NCI-H524 (cell line): ENCODE measurements at places on chromosomes 5 and 9.

GRCh38 chr9:101462558-101462957 lies 27.0 kb upstream of the ALDOB start:
- no peak for DNase-seq

- no peak for DNase-seq
Observed at GRCh38 chr9:31302620-31303418, 1081.6 kb upstream of the ACO1 start.

DNA sequence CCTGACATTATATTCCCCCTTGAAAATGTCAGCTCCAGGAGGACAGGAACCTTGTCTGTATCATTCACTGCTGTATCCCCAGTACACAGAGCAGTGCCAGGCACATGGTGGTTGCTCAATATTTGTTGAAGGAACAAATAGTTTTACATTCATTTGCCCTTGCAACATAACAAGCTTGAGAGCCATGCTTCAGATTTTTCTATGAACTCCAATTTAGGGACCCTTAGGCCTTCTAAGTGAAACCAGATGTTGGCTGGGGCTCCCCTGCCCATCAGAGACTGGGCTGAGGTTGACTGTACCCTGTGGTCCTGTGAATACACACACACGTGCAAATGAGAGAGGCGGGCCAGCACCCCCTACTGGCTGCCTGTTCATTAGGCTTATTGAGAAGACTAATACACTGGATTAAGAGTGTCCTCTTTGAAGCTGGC lies 214.9 kb upstream of the WWC1 start:
- DNase-seq = no peak

- no peak for DNase-seq
Observed at GRCh38 chr5:75678155-75678554, 39.1 kb downstream of the POC5 start.

- no peak for DNase-seq
Observed at GRCh38 chr5:4023091-4023752, 427.6 kb downstream of the IRX1 start.

DNA sequence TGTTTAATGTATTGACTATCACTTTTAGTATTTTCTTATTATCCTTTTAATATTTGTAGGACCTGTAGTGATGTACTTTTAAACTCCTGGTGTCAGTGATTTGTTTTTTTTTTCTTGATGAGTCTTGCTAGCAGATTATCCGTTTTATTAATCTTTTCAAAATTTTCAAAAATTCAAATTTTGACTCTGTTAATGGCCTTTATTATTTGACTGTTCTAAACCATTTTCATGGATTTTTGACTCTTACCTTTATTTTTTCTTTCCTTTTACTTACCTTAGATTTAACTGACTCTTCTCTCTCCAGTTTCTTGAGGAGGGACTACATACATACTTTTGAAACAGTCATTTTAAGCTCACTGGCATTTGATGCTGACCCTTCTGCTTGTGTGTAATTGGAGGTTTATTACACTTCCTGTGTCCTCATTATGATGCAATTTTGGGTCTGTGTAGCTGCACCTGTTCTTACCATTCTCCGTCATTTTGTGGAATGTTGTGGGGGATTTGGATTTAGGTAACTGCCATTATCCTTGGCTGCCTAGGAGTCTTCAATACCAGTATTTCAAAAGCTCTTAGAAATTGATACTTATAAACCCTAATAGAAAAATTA lies 32.0 kb upstream of the EXOC3 start:
- DNase-seq = no peak
